ENCODE measurements at places on chromosomes 6 and 20.
A peak's percentile ranks its signal among the peaks of the same experiment; 100 is the strongest.

- no peak for DNase-seq
These were observed 113.6 kb upstream of the DST start for GRCh38 chr6:56756219-56756789.

GRCh38 chr6:16706911-16707783 lies 54.1 kb downstream of the ATXN1 start:
- no peak for DNase-seq

GRCh38 chr6:152669895-152670294 lies 27.8 kb upstream of the MYCT1 start:
- DNase-seq, result no peak

GRCh38 chr6:143339223-143339622 lies 111.3 kb downstream of the ADAT2 start:
- no peak for DNase-seq

DNA sequence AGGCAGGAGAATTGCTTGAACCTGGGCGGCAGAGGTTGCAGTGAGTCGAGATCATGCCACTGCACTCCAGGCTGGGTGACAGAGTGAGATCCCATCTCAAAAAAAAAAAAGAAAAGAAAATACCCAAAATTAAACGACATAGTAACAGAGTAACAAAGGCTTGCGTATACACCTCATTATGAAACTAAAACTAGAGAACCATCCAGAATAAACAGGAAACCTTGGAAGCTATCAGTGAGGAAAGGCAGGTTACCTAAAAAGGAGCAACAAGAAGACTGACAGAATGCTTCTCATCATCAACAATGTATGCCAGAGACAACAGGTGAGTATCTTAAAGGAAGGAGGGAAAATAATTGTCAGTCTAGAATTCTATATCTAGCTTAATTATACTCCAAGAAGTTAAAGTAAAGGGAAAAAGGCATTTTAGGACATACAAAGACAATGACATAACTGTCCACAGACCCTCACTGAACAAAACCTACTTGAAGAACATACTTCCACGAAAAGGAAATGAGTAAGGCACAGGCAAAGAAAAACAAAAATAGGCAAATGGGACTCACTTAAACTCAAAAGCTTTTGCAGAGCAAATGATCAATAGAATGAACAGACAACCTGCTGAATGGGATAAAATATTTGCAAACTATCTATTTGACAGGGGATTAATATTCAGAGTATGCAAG lies 64.1 kb upstream of the NT5E start:
- no peak for DNase-seq

- DNase-seq, result no peak
These were observed 9.7 kb downstream of the MOCS3 start for GRCh38 chr20:50968289-50968688.

DNA sequence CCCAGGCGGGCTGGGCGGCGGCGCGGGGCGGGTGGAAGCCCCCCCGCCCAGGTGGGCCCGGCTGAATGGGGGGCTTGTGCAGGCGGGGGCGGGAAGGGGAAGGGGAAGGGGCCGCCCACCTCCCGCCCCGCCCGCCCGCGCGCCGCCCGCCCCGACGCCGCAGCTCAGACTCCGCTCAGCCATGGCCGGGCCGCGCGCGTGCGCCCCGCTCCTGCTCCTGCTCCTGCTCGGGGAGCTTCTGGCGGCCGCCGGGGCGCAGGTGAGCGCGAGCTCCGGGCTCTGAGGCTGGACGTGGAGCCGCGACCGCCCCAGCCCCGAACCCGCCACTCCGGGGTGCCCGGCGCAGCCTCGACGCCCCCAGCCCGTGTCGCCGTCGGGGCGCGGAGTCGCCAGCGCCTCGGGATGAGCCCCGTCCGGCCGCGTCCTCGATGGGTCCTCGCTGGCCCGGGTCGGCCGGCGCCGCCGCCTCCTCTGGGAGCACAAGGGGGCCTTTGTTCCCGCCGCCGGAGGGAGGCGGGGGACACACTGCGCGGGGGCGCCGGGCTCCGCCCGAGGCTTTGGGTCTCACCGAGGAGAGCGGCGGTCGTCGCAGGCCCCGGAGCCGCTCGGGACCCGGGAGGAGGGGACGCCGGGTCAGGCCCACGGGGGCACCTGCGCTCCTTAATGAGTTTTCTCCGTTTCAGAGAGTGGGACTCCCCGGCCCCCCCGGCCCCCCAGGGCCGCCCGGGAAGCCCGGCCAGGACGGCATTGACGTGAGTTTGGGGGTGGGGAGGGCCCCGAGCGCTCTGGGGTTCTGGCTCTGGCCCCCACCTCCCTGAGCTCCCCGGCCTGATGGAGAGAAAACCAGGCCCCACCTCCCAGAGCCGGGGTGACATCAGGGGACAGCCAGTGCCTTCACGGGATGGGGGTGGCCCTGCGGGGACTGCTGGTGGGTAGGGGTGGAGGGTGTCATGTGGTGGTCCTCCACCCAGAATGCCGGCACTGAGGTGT lies at the start of gene COL9A3:
TSS of gene COL9A3 (plus strand) at position 167 of the 990 bp plus-strand sequence. CDS start at position 182, 15 bp downstream.
- DNase-seq, result no peak

DNA sequence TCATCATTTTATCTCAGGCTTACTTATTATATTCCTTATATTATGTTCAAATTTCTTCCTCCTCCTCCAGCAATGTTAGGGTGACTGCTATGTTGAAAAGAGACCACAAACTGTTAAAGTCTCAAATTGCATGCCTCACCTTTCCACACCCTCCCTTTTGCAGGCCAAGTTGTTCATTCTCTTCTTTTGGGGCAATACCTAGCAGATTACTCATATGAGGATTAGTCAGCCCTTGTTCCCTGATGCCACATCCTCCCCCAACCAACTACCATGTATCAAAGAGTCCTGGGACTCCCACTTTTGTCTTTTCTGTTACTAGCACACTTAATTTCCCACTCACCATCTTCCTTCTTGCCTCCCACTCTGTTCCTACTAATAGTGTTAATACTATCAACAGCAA lies 434.7 kb downstream of the BCKDHB start:
- no peak for DNase-seq

GRCh38 chr6:167735951-167736288 lies 90.8 kb upstream of the AFDN start:
- DNase-seq, result no peak

DNA sequence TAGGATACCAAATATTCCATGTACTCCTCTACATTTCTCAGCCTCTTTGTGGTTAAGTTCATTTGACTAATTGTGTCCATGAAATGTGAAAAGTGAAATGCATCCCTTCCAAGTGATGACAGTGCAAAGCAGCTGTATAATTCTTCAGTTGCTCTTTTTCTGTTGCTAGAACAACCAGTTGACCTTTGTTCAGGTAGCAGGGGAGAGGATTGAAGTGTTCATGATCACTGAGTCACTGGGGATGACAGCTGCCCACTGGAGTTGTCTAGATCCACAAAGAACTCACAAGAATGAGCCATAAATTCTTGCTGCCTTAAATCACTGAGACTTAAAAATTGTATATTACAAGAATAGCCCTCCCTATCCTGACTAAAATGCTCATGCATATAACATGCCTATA lies 254.6 kb downstream of the EPHA7 start:
- no peak for DNase-seq

GRCh38 chr6:31920811-31921210 lies 6.7 kb upstream of the C2 start:
- DNase-seq, result no peak

GRCh38 chr6:167937948-167938911 lies 59.2 kb upstream of the KIF25 start:
- no peak for DNase-seq

- no peak for DNase-seq
These were observed 2.9 kb upstream of the GZF1 start for GRCh38 chr20:23358923-23359593.

GRCh38 chr6:169225131-169225576 lies 28.5 kb downstream of the THBS2 start:
- DNase-seq, result no peak

DNA sequence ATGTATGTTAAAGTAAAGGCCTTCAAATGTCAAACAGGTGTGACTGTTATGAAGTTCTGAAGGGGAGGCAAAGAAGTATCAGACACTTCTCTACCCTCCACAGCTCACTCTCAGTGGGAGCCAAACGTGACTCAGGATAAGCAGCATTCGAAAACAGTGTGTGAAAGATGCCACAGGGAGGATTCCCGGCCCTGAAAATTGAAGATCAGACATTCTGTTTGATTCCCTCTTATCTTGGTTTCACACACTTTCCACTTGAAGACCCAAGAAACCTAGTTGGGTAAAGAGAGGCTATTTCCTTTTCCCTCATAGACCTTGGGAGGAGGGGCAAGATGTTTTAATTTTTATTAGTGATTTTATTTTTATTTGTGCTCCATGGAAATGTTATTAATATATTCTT lies 164.2 kb upstream of the SUPT3H start:
- no peak for DNase-seq

DNA sequence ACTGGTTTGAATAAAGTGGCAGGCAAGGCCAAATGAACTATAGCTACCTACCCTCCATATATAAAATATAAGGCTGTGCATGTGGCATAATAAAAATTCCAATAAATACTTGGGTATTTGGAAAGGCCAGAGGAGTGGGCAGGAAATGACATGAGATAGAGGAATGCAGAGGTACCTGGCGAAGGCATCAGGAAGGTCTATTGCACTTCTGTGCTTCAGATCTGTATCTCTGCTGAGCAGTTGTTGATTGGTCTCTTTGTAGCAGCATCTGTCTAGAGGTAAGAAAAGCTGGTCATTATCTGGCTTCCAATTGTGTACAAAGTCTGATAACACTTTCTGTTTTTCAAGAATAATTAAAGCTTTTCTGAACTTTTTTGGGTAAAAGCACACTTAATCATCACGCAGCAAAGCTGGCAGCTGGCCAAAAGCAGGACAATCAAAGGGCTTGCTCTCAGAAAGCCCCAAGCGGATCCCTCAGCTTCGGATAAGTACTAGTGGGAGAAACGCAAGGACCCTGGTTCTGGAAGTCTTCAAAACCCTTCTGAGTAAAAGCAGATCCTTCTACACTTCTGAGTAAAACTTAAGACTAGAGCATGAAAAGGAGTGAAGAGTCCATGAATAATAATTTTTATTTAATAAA lies 120.1 kb upstream of the TCF21 start:
- DNase-seq, result no peak

GRCh38 chr20:16005915-16006493 lies 567.2 kb downstream of the KIF16B start:
- DNase-seq, result no peak

DNA sequence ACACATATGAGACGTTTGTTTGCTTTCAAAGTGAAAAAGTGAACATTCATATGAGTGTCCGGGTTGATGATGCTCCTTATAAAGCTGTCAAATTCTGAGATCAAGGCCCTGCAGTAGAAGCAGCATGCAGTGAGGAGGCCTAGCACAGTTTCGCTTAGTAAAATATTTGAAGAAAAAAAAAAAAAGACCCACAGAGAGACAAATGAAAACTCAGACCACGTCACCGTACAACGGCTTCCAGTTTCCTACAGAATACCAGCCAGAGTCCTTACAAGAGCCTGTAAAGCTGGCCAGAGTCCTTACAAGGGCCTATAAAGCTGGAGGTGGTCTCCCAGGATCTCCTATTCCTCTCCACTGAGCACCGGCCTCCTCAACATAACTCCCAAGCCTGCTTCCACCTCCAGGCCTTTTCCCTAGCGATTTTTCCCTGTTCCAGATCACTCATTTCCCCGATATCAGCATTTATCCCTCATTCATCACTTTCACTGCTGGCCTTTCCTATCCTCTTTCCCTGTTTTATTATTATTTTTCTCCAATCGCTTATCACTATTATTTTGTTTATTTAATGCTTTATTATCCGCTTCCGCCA lies 1.5 kb upstream of the HMGN4 start:
- peak; percentile 83 for DNase-seq

DNA sequence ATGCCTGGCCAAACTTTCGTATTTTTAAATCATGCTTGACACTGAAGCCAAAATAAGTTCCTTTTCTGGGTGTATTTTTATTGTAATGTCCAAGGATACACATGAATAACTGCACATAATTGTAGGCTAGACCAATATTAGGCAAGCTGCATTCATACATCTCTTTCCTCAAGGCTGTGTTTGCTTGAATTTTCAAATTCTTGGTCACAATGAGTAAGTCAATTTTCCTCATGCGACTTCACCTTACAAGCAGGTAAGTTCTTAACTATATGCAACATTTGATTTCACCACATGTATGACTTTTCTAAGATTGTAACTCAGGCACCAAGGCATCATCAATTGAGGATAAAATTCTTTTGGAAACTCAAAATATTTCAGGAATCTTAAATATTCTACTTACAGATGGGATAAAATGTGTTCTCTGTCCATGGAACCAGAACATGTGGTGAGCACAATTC lies 112.4 kb upstream of the ZNF217 start:
- DNase-seq, result no peak

DNA sequence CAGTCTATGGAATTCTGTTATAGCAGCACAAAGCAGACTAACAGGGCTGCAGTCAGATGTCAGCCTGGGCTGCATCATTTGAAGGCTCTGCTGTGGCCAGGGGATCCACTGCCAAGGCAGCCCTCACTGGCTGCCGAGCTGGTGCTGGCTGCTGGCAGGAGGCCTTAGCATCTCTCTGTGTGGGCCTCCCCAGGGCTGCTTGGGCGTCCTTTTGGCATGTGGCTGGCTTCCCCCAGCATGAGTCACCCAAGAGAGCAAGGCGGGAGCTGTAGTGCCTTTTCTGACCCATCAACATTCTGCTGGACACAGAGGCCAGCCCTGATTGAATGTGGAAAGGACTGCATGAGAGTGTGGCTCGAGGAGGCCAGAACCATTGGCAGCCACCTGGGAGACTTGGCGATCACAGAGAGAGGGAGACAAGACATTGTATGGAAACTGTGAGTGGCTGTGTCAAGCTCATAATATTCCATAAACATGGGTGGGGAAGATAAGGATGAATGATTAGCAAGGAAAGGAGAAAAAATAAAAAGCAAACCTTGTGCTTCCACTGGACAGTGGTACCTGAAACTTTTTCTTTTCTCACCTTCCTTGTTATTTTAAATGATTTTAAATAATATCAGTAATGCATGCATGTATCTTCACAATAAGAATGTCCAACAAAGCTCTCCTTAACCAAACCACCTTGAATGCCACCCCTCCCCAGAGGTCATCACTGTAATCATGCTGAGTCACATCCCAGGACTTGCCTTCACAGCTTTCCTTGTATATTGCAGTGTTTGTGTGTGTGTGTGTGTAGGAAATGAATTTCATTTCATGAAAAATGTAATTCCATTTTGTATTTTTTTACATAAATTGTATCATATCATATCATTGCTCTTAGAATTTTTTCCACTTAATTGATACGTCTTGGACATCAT lies 55.0 kb upstream of the VSX1 start:
- DNase-seq, result no peak

GRCh38 chr6:18329776-18330175 lies 57.4 kb upstream of the RNF144B start:
- DNase-seq, result no peak

DNA sequence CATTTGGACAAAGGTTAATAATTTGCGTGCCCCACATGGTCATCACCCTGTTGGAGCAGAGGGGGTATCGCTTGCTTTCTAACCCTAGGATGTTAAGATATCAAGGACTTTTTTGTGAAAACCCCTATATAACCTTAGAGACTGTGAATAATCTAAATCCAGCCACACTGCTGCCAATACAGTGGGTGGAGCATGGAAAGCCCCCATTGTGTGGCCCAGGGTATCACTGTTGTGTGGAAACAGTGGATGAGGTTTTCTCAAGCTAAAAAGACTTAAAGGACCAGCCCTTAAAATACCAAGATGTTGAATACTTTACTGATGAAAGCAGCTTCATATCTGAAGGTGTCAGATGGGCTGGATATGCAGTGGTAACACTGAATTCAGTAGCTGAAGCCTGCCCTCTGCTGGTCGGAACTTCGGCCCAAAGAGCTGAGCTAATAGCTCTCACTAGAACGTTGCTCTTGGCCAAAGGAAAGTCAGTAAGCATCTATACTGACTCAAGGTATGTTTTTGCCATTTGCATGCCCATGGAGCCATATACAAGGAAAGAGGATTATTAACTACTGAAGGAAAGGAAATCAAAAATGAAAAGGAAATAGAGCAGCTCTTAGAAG lies 695.2 kb downstream of the PHF3 start:
- DNase-seq, result no peak

GRCh38 chr6:143539734-143540133 lies 28.2 kb upstream of the FUCA2 start:
- no peak for DNase-seq
